ENCODE measurements at places on chromosomes 12 and 14.

GRCh38 chr12:49264466-49264872, 413 bp upstream of the TUBA1C start:
- no peak for DNase-seq

DNA sequence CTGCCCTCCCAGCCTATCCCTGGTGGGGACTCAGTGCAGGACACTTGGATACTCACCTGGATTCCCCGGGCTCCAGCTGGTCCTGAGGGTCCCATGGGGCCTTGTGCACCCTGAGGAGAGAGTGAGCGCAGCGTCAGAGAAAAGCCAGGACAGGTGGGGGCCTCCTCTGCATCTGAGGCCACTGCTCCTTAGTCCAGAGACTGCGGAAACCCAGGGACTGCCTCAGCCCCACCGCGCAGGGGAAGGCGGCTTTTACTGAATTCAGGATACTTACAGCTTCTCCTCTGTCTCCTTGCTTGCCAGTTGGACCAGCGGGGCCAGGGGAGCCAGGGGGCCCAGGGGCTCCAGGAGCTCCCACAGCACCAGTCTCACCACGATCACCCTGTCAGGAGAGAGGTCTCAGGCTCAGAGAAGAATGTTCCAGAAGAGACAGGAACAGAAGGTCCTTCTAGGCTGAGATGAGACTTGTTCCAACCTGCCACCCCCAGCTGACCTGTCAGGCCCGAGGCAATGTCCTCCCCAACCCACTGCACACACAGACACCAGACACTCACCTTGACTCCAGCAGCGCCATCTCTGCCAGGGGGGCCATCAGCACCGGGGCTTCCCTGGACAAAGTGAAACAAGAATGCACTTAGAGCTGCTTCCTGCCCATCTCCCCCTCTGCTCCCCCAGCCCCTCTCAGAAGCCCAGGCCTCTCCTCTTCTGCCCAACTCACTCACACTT, 13.8 kb downstream of the TMEM106C start:
- DNase-seq, result no peak

DNA sequence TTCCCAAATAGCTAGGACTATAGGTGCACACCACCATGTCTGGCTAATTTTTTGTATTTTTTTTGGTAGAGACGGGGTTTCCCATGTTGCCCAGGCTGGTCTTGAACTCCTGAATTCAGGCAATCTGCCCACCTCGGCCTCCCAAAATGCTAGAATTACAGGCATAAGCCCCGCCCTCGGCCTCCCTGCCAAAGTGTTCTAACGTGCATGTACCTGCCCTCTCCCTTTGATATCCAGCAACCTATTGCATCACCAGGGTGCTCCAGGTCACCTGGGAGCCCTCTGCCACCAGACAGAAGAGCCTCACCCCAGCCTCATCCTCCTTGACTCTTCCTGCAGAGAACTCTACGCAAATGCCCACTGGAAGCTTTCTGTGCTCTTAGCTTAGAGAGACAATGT, 2.2 kb upstream of the EML1 start:
- DNase-seq, result no peak

- DNase-seq, result no peak
These were observed 34.1 kb downstream of the ITGA7 start for GRCh38 chr12:55673638-55674037.

- DNase-seq, result no peak
These were observed 21.4 kb downstream of the ADGRD1 start for GRCh38 chr12:130975116-130975515.

GRCh38 chr14:38710881-38711280, 392.2 kb downstream of the SEC23A start:
- no peak for DNase-seq

DNA sequence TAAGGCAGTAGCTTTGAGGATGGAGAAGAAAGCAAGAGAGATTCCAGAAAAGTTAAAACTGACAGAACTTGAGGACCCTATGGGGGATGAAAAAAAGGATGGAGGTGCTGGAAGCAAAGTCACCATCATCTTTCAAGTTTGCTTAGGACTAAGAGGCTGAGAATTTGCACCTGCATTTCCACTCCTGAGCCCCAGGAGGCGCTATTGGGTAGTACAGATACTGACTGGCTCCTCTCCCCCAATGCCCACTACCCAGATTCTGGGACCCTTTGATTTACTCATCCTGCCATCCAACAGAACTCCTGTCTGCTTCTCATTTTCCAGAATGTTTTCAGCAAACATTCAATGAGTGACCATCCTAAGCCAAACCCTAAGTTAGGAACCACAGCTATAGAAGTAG, 34.0 kb upstream of the CMKLR1 start:
- DNase-seq, result no peak

DNA sequence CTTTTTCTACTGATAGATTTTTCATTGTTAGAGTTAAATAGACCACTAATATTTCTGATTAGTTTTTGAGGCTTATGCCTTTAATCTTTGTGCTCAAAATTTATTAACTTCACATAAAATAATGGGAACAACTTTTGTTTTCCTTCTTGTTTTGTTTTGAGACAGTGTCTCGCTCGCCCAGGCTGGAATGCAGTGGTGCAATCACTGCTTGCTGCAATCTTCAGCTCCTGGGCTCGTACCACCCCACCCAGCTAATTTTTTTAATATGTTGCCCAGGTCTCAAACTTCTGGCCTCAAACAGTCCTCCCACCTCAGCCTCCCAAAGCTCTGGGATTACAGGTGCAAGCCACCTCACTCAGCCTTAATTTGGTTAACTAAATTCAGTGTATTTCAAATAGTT, 16.8 kb downstream of the SCFD1 start:
- DNase-seq, result no peak

DNA sequence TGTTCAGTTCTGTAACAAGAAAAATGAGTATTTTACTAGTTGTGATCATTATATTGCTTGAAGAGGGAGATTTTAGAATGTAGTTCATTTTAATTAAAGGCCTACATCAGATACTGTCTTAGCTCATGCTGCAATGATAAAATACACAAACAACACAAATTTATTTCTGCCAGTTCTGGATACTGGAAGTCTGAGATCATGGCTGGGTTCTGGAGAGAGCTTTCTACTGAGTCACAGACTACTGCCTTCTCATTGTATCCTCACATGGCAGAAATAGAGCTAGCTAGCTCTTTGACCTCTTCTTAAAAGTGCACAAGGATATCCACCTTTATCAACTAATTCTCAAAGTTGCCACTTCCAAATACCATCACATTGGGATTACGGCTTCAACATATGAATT, 53.8 kb downstream of the MIS18BP1 start:
- no peak for DNase-seq

DNA sequence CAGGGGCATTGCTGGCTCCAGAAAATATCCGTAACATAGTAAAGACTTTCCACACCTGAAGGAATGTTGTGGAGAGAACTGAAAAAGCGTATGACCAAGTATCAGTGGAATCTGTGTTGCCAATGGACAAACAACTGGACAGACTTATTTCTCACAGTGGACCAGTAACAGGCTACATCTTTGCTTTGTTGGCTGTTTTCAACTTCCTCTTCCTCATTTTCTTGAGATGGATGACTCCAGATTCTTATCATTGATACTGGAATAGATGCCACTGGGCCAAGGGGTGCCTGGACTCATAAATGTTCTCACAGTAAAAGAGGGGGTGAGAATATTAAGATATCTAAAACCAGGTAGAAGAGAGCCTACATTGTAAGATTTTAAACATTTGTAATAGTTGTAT, 6.4 kb downstream of the GAS2L3 start:
- DNase-seq, result no peak

Data from activated CD4-positive, alpha-beta memory T cell treated with anti-CD3 and anti-CD28 coated beads, Interleukin-2, amount 10 ng/mL, durations not matched to agents 7 days and 5 days (primary cell).